NCI-H526 treated with DMSO at 0.1 percent for 48 hours (cell line): ENCODE measurements at places on chromosomes 2 and 18.

DNA sequence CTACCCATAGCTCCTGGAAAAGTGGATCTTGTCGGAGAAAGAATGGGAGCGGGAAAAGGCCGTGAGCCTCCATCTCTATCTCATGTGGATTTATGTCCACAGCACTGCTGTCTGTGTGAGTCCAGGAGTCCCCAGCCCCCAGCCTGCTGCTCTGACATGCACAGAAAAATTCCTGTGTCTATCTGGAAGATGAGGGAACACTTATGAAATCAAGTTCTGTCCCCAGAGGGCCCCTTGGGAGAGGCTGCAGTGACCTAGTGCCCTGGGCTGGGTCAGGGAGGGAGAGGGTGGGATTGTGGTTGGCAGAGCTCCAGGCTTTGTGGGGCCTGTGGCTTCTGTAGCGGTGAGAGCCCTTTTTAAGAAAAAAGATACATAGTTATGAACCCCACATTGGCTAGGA, 37.6 kb downstream of the HJURP start:
- DNase-seq, result no peak

GRCh38 chr2:45380131-45380836, 230.8 kb downstream of the SRBD1 start:
- DNase-seq, result no peak

DNA sequence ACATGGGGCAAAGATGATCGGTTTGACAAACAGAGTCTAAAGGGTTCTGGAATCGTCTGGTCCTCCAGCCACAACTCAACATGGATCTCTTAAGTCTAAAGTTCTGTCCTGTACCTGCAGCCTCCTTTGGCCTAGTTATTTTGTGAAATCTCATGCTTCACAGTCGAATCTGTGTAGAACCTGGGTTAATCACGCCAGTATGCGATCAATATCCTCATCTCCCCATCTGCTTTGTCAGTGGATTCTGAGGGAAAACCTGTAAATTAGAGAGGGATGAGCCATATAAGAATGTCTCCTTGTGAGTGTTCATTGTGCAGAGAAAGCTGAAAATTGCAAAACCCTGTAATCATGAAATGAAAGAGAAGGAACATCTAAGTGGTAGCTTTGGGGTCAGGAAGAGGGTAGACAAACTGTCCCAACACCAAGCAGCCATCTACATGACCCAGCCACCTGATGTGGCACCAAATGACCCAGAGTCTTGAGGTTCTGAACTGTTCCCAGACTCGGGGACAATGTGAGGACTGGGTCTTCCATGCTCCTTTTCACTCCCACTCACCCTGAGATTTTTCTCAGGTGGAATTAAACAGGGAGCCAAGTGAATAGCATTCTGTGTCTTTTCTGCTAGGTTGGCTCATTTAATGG, 175.6 kb downstream of the ALPK2 start:
- DNase-seq, result no peak

GRCh38 chr18:73895701-73896100, 251.9 kb downstream of the FBXO15 start:
- DNase-seq, result no peak

DNA sequence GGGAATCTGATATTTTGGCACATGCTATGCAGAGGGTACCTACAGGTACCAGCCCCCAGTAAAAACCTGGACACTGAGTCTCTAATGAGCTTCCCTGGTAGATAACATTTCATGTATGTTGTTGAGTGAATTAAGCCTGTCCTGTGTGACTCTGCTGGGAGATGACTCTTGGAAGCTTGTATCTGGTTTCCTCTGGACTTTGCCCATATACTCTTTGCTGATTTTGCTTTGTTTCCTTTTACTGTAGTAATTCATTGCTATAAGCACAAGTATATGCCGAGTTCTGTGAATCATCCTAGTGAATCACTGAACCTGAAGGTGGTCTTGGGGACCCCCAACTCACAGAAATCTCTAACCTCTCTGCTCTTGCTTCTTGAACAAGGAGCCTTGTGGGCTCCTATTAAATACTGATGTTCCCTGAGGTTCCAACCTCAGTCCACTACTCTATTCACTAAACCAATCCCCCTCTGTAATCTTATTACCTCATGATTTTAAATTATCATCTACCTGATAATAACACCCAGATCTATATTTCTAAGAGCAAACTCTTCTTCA, 94.3 kb upstream of the WDSUB1 start:
- DNase-seq, result no peak

- no peak for DNase-seq
These were observed 13.6 kb downstream of the FHOD3 start for GRCh38 chr18:36311026-36311570.

DNA sequence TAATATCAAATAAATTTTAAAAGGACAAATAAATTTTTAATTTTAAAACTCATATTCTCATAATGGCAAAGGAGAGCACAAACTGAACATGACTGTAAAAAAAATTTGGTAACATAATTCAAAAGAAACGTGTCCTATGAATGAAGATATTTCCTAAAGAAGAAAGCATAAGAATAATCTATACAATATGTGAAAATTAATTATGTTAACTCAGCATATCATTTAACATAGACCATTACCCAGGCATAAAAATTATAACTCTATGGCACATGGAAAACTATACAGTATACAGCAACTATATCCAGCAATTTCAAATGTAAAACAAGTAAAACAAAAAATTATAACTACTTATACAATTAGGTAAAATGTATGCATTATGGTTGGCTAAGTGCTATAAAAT, 288.1 kb downstream of the SUCLG1 start:
- DNase-seq, result no peak

- DNase-seq, result no peak
These were observed 68.3 kb downstream of the B3GNT2 start for GRCh38 chr2:62264186-62264585.

GRCh38 chr2:20917719-20918572, 95.0 kb upstream of the LDAH start:
- peak; percentile 25 for DNase-seq

DNA sequence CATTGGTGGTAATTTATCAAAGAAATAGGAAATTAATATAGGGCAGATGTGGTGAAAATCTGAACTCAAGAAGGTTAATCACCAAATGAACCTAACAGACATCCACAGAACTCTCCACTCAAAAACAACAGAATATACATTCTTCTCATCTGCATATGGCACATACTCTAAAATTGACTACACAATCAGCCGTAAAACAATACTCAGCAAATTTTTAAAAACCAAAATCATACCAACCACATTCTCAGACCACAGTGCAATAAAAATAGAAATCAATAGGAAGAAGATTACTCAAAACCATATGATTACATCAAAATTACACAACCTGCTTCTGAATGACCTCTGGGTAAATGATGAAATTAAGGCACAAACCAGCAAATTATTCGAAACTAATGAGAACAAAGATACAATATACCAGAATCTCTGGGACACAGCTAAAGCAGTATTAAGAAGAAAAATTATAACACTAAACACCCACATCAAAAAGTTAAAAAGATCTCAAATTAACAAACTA, 31.0 kb downstream of the RBM43 start:
- no peak for DNase-seq

DNA sequence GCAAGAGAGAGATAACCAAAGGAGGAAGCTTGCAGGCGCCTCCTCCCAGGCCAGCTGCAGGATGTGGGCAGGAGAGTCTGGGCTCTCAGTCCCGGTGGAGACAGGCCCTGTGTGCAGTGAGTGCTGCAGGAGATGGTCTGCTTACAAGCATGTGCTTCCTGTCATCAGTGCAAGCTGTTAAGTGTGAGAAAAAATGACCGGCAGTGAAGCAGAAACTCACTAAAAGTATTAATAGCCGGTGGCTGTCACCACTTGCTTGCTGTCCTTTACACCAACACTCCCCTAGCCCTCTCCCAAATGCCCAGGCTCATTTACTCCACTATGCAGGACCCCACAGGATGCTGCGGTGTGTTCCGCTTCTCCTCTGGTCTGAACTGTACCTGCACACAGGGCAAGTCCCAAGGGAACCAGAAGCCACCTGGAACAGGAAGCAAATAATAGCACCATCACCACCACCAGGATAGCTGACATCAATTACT, 435.6 kb upstream of the HS6ST1 start:
- DNase-seq, result no peak

DNA sequence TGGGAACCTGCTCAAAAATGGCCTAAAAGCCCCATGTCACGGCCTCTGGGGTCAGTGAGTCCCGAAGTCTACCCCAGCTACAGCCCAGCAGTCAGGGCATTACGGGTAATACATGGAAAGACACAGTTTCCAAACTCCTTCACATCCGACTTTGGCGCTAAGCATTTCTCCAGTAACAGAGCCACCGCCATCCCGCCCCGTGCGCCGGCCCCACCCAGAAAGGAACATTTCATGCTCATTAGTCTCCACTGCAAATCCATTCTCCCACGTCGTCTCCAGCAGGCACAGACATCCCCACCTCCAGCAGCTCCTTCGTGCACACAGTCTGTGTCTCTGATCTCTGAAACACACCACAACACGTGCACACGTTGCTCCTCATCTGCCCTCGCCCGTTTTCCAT, 509.2 kb upstream of the ID2 start:
- DNase-seq, result no peak

DNA sequence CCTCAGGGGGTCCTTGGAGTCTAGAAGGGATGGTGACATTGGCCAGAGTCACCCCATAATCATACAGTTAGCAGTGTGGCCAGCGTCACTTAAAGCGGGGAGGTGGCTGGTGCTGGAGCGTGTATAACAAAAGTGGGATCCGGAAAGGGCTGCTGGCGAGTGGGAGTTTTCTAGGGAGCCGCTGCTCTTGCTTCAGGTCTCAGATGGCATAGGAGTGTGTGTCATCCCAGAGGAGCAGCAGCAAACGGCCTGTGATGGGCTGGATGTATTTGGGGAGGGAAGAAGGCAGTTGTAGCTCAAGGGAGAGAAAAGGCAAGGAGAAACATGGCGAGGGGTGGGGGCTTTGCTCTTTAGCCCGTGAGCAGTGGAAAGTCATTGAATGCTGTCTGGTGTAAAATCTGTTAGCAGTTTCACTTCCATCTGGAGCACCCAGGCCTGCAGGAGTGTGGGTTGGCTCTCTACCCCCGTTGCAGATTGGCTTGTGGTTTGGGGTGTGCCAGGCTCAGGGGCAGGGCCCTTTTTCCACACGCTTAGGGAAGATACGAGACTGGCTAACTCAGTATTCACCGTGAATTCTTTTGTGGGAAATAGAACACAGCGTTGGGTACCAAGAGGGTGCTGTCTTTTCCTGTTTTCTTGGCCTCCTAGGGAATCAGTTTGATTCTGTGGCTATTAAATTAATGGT, 120.5 kb downstream of the AGAP1 start:
- DNase-seq, result no peak

DNA sequence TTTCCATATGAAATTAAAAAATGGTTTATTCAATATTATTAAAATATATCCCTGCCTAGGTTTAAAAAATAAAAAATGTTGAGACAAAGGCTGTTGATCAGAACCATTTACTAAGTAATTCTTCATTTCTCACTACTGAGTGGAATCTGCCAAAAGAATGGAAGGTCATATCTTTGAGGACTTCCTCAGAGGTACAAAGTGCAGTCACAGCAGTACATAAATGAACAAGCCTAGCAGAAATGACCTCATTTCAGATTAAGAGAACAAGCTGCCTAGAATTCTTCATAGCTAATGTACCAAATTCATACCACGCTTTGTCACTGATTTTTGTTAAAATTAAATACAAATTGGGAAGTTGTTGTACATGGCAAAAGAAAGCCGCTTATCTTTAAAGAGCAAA, 318.9 kb upstream of the TFPI start:
- no peak for DNase-seq

- no peak for DNase-seq
These were observed 32.3 kb upstream of the ZBTB7C start for GRCh38 chr18:48441405-48441881.

GRCh38 chr18:34550902-34551301, 159.2 kb upstream of the DTNA start:
- DNase-seq, result no peak

DNA sequence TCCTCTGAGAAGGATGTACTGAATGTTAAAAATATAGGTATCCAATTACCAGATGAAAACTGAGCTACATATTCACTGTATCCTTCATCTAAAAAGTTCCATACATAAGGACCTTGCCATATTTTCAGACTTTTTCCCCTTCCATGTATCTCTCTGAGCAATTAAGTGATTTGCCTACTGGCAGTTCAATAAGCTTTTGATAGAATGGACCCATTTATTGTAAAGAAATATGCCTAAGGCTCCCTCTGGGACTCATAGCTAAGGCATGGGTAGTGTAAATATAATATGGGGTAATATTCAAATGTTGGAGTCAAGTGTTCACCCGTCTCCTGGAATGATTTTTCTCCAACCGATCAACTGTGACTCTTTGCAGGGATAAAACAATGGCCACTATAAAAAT, 135.4 kb upstream of the FSHR start:
- DNase-seq, result peak; percentile 24

DNA sequence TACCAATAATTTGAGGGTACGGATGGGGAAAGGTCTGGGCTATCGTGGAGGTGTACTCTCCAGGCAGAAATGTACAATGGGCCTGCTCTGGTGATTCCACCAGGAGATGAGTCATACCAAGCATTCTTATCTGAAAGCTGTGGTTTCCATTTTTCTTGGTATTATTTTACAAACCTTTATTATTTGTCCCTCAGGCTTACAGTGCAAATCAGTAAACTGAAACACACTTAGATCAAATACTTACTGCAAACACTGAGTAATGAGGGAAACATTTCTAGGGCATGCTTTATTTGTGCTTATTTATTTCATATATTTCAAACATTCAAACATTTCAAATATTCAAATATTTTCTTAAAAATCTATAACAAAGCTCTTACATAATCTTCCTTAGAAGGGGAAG, 319.8 kb downstream of the RND3 start:
- DNase-seq, result no peak

- peak; percentile 1 for DNase-seq
These were observed 260.6 kb upstream of the LINC00305 start for GRCh38 chr18:64409511-64409910.

GRCh38 chr2:227402959-227403358, 15.2 kb upstream of the SCYGR1 start:
- no peak for DNase-seq

DNA sequence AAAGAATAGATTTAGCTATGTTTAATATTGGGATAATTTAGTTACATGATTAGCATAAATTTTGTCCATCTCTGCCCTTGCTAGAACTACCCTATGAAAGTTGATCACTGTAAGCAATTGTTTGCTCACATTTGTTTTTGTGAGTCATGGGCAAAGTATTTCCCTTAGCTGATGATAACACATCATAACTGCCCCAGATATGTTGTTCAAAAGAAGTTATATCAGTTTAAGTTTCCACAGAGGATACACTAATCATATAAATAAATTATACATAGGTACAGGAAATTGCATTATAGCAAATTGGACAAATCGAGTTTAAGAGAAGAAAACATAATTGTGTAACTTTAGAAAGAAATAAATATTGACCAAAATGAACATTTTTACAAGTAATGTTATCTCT, 223.2 kb upstream of the PIK3C3 start:
- no peak for DNase-seq

GRCh38 chr2:974502-974901, 23.9 kb downstream of the SNTG2 start:
- no peak for DNase-seq

GRCh38 chr2:241541564-241542277, 16.8 kb upstream of the BOK start:
- DNase-seq, result no peak
